ENCODE measurements at places on chromosomes 6 and 20.

GRCh38 chr20:42179768-42180167 lies 561.6 kb upstream of the CHD6 start:
- DNase-seq = no peak

- no peak for DNase-seq
Measured at GRCh38 chr20:59839400-59839799, 94.0 kb downstream of the SYCP2 start.

GRCh38 chr6:141467881-141468280 lies 664.8 kb upstream of the GJE1 start:
- DNase-seq = no peak

DNA sequence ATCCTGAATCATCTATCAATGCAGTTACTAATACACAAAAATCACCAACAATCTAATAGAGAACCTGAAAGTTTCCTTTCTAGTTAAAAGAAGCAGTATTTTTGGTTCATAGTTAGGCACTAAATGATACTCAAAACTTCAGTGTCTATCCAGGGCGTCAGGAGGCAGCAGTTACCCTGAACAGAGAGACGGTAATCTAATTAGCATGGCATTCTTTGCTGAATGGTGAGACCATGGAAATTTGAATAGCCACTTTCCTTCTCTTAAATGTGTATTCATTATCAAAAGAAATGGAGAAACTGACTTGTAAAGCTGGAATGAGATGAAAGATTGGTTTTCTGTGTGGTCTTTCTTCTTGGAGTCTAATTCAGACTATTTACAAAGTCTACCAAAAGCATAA lies 146.6 kb upstream of the BMP5 start:
- no peak for DNase-seq

DNA sequence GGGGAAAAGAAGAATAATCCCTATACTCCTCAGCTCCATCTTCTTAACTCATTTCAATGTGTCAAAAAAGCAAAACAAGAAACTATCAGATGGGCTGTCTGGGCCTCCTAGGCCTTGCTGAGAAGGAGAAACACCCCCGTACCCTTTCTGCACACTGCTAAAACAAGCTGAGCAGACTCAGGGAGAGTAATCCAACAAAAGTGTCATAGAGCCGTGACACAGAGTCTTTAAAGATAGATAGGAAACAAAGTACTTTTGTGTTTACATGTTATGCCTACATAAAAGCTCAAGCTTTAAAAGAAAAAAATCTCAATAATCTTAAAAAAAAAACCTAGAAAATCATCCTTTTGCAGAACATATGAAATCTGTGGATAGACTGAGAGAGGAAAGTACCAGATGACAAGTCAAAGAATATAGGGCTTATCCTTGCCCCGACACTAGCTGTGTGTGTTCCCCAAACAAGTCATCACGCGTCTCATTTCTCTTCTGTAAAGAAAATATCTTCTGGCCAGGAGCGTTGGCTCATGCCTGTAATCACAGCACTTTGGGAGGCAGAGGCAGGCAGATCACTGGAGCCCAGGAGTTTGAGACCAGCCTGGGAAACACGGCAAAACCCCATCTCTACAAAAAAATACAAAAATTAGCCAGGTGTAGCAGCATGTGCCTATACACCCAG lies 81.3 kb downstream of the MAP3K5 start:
- DNase-seq = no peak

DNA sequence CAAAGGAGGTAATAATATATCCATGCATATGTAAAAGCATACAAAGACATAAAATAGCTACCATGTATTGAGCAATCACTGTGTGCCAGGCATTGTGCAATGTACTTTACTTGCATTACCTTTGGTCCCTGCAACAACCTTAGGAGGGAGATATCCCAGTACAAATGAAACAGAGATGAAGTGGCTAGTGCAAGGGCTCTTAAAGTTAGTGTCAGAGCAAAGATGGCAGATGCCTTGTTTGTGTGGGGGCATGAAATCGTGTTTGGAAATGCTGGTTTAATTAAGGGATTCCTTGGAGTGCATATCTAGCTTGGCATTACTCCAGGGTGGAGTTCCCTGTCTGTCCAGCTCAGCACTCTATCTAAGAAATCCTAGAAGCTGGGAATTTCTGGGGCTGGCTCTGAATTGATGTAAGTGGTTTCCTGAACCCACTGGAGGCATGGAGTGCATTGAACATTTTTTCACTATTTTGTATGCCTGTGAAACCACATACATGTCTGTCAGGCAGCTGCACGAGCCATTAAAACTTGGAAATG lies 9.8 kb downstream of the PAQR8 start:
- DNase-seq = no peak
